ENCODE measurements at places on chromosomes 4 and X.

DNA sequence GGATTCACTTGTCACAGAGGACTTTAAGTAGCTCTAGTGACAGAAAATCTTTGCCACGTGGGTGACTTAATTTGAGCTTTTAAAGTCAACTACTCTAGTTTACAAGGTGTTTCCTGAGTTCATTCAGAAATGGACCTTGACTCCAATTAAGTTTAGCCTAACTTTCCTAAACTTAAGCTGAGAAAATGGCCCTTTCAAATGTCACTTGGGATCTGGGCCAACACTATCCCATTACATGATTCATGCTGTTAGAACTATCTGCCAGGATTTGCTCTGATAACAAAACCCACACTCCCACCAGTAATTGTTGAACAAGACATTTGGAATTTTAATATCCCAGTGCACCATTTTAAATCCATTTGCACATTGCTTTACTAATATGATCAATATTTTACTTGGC, 40.8 kb downstream of the C4orf46 start:
- DNase-seq: no peak

- no peak for DNase-seq
Measured at GRCh38 chr4:98638661-98639060, 19.8 kb downstream of the TSPAN5 start.

GRCh38 chrX:118904218-118904617, 70.2 kb upstream of the LONRF3 start:
- DNase-seq: no peak

GRCh38 chrX:45258731-45259402, 58.2 kb upstream of the DIPK2B start:
- no peak for DNase-seq

DNA sequence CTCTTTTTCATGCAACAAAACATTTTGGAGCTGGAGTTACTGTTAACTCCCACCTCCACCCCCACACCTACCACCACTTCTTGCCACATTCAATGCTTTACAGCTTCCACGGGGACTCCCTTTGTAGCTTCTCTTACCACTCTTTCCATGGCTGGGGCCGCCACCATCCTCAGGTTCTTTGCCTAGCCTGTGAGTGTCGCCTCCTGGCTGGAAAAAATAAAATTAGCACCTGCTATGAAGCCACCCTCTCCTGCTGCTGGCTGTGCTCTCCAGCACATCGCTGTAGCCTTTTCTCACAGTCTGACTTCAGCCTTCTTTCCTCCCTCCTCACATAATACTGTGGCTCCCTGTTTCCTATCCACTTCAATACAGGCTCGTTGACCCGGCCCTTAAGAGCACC, 114.4 kb downstream of the FRAS1 start:
- DNase-seq: no peak

DNA sequence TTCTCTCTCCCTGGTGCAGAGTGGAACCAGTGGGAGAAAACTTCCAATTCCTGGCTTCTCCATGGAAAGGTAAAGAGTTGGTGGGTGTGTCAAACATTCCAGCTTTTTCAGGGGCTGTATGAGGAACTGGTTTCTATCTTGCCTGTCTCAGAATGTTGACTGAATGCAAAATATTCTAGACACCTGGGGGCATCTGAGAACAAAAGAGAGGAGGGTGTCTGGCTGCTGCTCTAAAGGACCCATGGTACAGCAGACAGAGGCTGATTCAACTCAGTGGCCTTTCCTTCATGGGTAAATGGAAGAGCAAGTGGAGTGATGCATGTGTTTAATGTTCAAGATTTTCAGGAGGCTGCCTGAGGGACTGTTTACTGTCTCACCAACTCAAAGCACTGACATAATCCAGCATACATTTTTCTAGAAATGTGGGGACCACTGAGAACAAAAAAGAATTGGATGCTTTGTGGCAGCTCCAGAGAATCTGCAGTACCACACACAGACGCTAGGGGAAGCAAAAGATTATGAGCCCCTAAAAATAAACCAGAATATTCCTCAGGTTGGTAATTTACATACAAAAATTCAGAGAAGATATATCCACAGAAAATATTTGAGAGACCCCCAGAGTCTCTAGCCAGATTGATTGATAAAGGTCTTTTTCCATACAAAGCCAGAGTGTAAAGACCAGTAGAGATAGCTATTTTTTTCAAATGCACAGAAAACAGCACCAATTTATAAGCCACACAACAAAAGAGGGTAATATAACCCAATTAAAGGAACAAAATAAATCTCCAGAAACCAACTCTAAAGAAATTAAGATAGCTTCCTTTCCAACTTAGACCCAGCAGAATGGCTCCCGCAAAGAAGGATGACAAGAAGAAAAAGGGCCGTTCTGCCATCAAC, 48.0 kb upstream of the STARD8 start:
- no peak for DNase-seq
